ENCODE measurements at places on chromosomes 6 and 20.

GRCh38 chr6:146422789-146423375 is 120.8 kb upstream of the RAB32 start:
- DNase-seq, result no peak

GRCh38 chr20:52971498-52972189 is 514 bp upstream of the TSHZ2 start:
- no peak for DNase-seq

DNA sequence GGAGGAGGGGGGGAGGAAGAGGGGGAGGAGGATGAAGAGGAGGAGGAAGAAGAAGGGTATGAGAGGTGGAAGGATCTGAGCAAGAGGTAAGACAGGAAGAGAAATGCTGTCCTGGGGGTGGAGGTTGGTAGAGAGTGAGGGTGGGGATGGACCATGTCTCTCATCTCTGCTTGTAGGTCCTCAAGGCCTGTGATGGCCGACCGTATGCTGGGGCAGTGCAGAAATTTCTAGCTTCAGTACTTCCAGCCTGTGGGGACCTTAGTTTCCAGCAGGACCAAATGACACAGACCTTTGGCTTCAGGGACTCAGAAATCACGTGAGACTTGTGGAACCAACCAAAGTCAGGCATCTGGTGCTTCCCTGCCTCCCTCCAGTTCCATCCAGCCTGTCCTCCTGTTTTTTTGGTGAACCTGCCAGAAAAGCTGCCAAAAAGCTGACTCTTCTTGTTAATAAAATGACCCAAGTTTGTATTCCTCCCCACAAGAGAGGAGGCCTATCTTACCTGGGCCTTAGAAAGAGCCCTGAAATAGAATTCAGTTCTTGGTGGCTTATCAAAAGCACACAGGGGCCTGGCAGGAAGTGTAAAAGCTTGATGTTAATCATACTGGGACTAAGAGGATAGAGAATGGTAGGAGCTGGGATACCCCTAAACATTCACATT is 2.5 kb upstream of the C4A start:
- DNase-seq, result no peak

DNA sequence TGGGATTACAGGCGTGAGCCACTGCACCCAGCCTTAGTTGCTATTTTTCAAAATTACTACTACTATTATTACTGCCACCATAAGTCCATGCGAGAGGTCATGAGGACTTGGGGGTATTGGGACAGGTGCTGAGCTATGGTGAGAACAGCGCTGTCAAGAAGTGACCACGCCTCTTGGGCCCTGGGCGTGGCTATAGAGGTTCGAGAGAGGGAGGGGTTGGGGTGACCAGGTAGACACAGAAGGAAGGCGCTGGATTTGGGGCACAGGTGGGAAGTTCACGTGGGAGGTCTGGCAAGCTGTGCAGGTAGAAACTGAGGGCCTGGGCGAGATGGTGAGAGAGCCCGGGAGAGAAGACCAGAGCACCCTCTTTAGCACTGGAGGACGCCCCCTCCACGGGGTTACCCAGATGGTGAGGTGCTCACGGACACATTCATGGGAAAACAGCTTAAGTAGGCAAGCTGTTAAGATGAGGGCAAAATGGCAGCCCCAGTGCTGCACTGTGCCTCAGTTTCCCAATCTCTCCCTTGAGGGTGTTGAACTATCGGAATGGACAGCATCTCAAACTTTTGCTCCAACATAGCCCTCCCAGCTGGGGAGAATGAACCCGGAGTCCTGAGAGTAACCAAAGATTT is 61.0 kb downstream of the RAB44 start:
- DNase-seq, result no peak

DNA sequence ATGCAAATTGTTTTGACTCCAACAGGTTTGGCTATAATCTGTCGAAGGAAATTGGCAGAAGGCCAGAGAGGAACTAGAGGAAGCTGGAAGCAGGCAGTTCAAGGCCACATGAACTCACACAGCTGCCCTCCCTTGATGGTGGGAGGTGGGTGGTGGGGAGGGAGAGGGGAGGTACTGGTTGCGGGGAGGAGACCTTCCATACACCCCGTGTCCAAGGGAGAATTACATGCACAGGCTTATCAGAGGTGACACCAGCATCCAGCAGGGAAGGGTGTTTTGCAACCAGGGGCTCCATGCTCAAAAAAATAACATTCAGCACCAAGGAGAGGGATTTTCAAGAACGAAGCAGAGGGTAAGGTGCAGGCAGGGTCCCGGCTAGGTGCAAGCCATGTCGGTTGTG is 9.1 kb downstream of the PRND start:
- DNase-seq, result no peak
